ENCODE measurements at places on chromosomes 12 and 14.

- no peak for DNase-seq
Observed at GRCh38 chr14:55088356-55088755, 36.9 kb downstream of the MAPK1IP1L start.

- DNase-seq, result no peak
Observed at GRCh38 chr12:102961466-102961855, 4.0 kb downstream of the ASCL1 start.

GRCh38 chr12:122148657-122149056 lies 25.4 kb downstream of the IL31 start:
- no peak for DNase-seq

DNA sequence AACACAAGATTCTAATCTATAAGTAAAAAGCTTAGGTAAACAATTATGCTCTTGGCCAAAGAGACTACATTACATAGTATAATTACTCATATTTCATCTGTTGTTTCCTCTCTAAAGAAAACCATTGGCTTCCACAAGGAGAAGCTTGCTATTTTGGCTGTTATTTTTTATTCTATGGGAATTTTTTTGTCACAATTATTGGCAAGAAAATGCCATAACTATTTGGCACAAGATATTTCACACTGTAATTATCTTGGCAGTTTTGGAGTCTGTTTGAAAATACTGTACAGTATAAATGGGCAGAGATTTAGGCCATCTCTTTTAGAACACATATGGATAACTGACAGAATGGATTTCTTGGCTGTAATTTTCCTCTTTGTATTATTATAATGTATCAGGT lies 51.2 kb downstream of the KCNH5 start:
- DNase-seq, result no peak

DNA sequence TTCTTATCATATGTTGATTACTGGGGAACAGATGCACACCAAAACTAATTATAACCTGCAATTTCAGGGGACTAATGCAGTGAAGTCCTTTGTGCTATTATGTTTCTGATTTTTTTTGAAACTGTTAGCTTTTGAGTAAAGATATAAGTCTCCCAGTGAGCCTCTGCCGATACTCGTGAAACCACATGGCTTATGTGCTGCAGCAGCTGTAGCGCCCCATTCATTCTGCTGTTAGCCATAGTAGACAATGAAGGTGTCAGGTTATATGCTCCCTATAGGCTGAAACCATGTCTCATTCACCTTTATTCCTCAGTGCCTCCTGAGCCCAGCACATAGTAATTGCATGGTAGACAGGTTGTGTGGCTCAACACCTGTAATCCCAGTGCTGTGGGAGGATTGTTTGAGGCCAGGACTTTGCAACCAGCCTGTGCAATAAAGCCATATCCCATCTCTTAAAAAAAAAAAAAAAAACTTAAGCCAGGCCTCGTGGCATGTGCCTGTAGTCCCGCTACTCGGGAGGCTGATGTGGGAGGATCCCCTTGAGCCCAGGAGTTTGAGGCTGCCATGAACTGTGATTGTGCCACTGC lies 25.0 kb downstream of the GOLGA5 start:
- no peak for DNase-seq

DNA sequence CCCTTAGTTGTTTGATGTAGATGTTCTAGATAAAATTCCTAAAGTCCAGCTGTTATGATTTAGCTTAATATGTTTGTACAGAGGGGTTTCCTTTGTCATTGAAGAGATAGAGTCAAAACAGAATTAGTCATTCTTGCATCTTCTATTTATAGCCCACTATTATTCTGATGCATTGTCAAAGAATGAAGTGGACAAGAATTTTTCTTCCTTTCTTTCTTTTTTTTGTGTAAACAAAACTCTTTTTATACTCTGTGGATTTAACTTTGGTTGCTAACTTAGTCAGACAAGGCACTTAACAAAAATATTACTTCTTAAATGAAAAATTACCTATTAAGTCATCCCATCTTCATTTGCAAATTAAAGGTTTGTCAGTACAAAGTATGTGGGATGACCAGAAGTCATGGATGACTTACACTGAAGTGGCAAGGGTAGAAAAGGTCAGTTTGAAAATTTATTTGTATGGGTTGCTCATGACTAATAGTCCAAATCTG lies 215.6 kb upstream of the DDHD1 start:
- DNase-seq, result peak; percentile 64

GRCh38 chr12:132342251-132343227 lies 13.2 kb upstream of the GALNT9 start:
- DNase-seq, result no peak

- DNase-seq, result no peak
Observed at GRCh38 chr14:105701456-105702274, 175.3 kb downstream of the TMEM121 start.

GRCh38 chr12:115324949-115325593 lies 641.1 kb upstream of the TBX3 start:
- no peak for DNase-seq

DNA sequence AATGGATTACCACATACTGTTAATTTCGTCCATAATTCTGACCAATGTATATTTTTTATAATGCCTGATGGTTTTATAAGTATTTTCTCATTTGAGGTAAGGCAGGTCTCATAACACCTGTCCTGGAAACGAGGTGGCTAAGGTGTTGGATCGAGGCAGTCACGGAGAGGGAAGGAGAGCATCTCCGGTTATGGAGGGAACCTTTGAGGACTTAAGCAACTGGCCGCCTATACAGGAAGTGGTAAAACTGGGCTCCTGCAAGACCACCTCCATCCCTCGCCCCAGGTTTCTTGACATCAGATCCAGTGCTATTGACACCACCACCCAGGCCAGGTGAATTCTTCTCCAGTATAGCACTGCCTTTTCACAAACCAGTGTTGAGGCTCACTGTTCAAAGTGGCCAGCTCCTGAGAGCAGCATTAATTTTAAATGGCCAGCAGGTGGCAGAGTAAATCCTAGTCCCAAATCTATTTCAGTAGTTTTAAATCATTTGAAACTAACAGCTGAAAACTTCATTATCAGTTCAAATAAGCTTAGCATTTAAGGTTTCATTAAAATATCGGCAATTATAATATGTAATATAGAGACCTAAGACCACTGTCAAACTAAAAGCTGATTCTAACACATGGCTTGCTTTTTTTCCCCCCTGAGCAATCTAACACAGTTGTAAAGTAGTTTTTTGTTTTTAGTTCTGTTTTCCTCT lies 100.8 kb downstream of the PPM1A start:
- peak; percentile 6 for DNase-seq

GRCh38 chr14:91893007-91893406 lies 25.7 kb upstream of the TC2N start:
- DNase-seq, result no peak

GRCh38 chr14:53715193-53715721 lies 241.4 kb downstream of the BMP4 start:
- peak; percentile 4 for DNase-seq

DNA sequence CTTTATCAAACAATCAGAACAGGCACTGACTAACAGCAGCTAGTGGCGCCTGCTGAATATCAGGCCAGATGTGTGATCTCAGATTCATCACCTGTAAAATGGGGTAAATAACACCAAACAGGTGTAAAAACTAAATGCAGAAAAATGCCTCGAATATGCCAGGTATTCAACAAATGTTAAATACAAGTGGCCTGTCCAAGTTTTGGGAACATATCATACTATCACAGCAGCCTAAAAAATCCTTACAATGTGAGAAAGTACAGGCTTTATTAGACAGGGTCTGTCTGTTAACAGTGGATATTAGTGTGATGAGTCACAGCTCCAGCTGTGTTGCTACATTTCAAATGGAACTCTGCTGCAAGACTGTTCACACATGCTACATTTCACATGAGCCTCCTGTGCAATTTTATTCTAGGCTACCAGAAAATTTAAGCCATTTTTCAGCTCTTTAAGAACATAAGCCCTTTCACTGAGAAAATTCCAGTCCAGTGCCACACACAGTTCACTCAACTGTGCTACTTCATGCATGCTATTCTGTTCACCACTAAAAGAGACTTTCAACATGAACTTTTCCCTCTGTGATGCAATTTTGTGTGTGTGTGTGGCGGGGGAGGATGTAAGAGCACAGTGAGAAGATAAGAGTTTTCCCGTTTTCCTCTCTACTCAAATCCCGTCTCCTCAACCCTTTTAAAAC lies 56.7 kb downstream of the MSRB3 start:
- peak; percentile 85 for DNase-seq

DNA sequence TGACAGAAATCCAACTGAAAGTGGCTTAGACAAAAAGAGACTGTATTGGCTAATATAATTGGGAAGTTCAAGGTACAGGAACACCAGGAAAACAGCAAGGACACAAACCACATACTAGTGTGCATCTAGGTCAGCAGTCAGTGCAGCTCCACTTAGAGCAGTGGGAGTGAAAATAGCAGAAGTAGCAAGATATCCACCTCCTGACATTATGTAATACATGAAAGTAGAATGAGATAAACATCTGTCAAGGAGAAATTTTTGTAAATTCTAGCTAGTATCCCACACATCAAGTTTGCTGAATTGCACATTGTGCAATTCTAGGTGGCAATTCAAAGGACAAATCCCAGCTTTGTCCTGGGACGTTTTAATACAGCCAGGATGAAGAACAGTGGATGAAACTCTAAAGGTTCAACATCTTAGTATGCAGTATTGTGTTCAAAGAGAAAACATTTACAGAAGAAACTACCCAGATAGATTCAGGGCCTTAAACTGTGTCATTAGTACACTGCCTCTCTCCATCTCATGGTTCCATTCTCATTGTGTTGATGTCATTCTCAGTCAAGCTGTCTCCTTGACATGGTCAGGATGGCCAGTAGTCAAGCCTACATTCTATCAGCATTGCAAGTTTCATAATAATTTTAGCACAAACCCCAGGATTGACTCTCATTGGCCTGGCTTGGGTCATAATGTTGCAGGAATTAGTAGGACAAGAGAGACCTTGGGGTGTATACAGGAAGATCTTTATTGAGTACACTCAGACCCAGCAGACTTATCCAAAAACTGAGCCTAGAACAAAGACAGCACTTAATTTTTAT lies 56.8 kb downstream of the SDR9C7 start:
- no peak for DNase-seq

- peak; percentile 88 for DNase-seq
Observed at GRCh38 chr12:27703720-27704452, 6.7 kb upstream of the MRPS35 start.
